ENCODE measurements at places on chromosomes 11 and 22. TPM values are rescaled to one million over a fixed set of nuclear protein-coding genes. Genes with fewer than 3 reads are reported as not detected.

Gene GLYAT
- not detected for total RNA-seq

Gene LRRC56
- total RNA-seq = 0.88 TPM

DNA sequence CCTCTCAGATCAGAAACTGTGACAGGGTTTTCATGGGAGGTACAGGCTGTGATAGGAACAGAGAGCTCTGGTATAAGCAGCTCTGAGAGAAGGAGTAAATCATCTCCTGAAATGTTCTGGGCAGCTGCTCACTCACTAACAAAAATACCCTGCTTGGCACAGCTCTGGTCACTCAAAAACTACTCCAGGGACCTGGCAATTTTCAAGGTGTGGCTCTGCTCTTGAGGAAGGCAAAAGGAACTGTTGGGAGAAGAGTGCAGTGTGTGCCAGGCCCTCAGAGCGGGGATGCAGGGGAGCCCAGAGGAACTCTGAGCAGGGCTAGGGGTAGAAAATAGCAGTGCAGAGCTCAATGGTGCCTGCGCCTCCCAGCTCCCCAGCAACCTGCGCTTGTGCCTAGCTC lies 180.5 kb upstream of the ZBED5 start:
- no peak for DNase-seq
- peaks cover 16% of the 10 kb centered on the region for H3K27me3 ChIP-seq
- no peak overlapping the region for H3K4me3 ChIP-seq
- no peaks in the 10 kb centered on the region for H3K4me1 ChIP-seq

DNA sequence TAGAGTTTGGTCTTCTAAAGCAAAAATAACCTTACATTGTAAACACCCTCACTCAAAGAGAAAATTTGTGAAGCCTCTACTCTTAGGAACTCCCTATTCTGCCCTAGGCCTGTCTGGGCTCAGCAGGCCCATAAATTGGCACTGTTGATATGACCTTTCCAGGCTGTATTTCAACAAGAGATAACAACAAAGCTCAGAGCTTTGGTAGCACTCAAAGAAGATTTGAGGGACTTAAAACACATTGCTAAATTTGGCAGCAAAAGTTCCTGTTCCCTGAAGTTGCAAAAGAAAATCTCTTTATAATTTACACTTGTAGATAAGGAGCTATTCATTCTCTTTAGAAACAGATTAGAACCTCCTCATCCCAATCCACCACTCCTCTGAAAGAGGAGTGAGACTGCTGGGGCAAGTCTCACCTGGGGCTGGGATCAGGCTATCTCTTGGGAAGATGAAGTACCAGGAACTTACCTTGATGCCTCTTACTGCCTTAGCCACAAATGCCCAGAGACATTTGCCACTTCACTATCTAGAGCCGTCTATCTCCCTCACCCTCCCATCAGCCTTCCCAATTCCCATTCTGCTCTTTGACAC lies 110.4 kb upstream of the AKIP1 start:
- no peak overlapping the region for H3K27ac ChIP-seq
- no peak overlapping the region for H3K4me3 ChIP-seq
- no peaks in the 10 kb centered on the region for H3K4me1 ChIP-seq
- no peaks in the 10 kb centered on the region for H3K36me3 ChIP-seq
- no peaks in the 10 kb centered on the region for H3K27me3 ChIP-seq

DNA sequence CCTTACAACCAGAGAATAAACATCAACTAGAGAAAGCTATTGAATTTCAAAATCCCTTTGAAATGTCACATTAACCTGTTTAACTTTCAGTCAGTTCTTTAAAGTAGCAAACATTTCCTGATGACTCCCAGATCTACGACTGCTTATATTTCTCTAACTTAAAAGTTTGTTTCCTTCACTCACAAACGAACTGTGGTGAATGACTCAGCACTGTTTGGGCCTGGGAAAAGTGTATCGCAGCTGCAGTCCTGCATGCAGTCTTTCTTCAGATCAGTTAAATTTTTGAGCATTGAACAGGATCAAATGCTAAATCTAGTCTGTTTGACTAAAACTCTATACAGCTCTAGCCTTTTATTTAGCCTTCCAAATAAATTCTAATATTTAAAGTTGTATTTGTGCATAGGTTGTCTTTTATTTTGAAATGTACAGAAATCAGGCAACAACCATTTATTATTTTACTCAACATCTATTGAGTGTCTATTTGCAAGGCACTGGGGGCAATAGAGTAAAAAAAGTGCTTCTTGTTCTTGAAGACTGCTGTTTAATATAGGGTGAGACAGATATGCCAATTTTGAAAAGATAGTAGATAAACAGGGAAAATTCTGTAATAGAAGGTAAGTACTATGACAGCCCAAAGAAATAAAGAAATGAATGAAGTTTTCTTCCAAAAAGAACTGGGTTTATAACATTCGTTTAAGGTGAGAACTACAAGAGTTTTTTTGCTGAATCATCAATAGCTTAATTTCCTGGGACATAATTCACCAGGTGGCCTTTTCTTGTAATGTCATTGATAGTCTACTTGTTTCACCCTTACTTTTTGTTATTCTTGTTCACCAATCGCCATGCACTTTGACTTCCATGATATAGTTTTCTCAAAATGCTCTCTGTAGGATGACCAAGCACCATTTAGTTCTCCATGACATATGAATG lies 235.4 kb downstream of the METTL15 start:
- peak; percentile 78 for DNase-seq
- H3K36me3 ChIP-seq = no peaks in the 10 kb centered on the region
- peaks cover 19% of the 10 kb centered on the region for H3K4me1 ChIP-seq
- no peaks in the 10 kb centered on the region for H3K27me3 ChIP-seq
- H3K27ac ChIP-seq = peak overlapping the region; percentile 79

DNA sequence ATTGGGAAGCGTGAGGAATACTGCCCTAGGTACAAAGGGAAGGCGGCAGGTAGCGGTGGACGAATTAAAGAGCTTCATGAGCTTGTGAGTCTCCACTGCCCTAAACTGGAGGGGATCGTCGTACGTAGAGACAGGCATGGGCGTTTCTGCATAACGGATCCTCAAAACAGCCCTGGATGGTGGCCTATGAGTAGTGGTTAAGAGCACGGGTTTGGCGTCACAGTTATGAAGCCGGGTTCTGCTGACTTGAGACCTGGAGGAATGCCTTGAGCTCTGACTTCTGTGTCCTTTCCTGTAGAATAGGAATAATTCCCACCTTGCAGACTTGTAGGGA lies 335 bp downstream of the TMEM138 start:
- peaks cover 39% of the 10 kb centered on the region for H3K36me3 ChIP-seq
- H3K27ac ChIP-seq = peak overlapping the region; percentile 96
- H3K4me1 ChIP-seq = peaks cover 47% of the 10 kb centered on the region
- peak overlapping the region; percentile 84 for H3K4me3 ChIP-seq
- no peaks in the 10 kb centered on the region for H3K27me3 ChIP-seq
- DNase-seq = peak; percentile 82

DNA sequence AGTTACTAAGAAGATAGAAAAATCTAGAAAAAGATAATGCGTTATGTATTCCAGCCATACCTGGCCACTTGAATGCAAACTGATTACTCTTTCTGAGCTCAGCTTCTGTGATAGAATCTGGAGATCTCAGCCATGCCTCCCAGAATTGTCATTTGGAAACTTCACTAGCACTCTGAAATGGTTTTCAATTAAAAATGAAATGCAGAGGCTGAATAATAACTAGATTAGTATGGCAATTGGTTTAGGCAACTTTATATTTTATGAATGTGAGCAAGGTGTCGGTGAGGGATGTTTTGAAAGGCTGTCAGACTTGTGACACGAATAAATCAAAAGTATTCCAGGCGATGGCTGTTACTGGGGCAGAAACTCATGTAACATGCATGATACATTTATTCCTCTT lies 128.8 kb upstream of the SORL1-AS1 start:
- H3K27me3 ChIP-seq = peaks cover 34% of the 10 kb centered on the region
- no peak for DNase-seq
- H3K27ac ChIP-seq = no peak overlapping the region
- no peak overlapping the region for H3K4me3 ChIP-seq
- H3K36me3 ChIP-seq = no peaks in the 10 kb centered on the region

Gene TREH
- total RNA-seq = not detected

Gene SELENOH
- total RNA-seq = 58.9 TPM

DNA sequence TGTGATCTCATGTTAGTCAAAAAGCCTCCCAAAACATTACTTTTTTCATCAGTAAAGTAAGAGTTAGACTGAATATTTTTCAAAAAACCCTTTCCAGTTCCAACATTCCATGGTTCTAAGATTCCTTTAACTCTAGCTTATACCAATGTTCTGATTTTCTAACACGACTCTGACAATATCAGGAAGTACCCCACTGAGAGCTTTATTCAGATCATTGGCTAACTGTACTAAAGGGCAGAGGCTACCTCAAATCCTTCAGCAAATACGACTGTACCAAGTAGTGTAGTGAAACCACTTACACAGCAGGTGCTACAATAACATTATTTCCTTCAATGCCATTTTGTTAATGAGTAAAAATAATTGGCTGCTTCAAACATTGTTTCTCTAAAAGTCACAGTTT lies 213.4 kb upstream of the PITPNB start:
- DNase-seq = no peak
- no peak overlapping the region for H3K4me3 ChIP-seq
- no peaks in the 10 kb centered on the region for H3K36me3 ChIP-seq
- no peaks in the 10 kb centered on the region for H3K27me3 ChIP-seq
- H3K27ac ChIP-seq = no peak overlapping the region
- peaks cover 6% of the 10 kb centered on the region for H3K4me1 ChIP-seq

DNA sequence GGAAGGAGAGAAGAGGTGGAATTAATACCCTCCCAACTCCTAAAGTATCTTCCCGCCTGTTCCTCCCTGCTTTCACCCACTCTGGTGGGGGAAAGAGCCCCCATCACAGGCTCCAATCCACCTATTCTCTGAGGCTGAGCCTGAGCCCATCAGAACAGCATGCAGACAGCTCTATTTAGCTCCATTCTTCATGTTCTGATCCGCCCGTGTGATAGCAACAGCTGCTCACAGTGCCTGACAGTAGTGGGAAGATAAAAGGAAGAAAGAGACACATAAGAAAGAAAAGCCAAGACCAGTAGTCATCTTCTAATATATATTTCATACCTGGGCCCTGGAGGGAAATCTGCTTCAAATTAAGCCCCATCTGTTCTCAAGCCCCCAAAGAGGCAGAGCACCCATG lies 80.3 kb upstream of the AKIP1 start:
- H3K4me3 ChIP-seq = no peak overlapping the region
- H3K27me3 ChIP-seq = no peaks in the 10 kb centered on the region
- peaks cover 47% of the 10 kb centered on the region for H3K4me1 ChIP-seq
- no peaks in the 10 kb centered on the region for H3K36me3 ChIP-seq

Gene OR51B4
- not detected for total RNA-seq

GRCh38 chr11:129323896-129324502 lies 51.6 kb upstream of the BARX2 start:
- DNase-seq = no peak
- peaks cover 7% of the 10 kb centered on the region for H3K4me1 ChIP-seq
- H3K4me3 ChIP-seq = peak overlapping the region; percentile 41

Gene HEPHL1
- total RNA-seq = not detected

- peak; percentile 63 for DNase-seq
- H3K4me3 ChIP-seq = no peak overlapping the region
- H3K4me1 ChIP-seq = no peaks in the 10 kb centered on the region
- H3K36me3 ChIP-seq = no peaks in the 10 kb centered on the region
Measured at GRCh38 chr22:23533328-23533762, 46.7 kb downstream of the IGLL1 start.

GRCh38 chr11:126194121-126194543 lies 17.3 kb downstream of the RPUSD4 start:
- peaks cover 22% of the 10 kb centered on the region for H3K36me3 ChIP-seq
- H3K4me1 ChIP-seq = no peaks in the 10 kb centered on the region
- H3K27me3 ChIP-seq = no peaks in the 10 kb centered on the region
- H3K4me3 ChIP-seq = no peak overlapping the region
- DNase-seq = peak; percentile 93

DNA sequence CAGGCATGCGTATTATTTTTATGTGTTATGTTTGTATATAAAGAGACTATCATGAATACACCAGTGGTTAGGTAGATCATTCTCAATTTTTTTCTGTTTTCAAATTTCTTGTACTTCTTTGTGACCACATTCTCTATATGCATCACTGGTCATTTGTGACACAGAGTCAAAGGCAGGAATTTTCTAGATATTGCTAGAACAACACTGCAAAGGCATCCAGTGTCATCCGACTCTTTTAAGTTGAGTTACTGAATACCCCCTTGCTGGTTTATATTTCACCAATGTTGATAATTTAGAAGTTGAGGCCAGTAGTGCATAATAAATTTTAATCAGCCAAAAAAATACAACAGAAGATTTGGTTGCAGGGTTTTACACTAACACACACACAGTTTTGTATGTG lies 351.8 kb downstream of the CASP12 start:
- no peaks in the 10 kb centered on the region for H3K27me3 ChIP-seq
- no peak overlapping the region for H3K4me3 ChIP-seq
- no peak for DNase-seq
- H3K36me3 ChIP-seq = no peaks in the 10 kb centered on the region
- no peaks in the 10 kb centered on the region for H3K4me1 ChIP-seq

Gene RAC2
- total RNA-seq = 13.6 TPM

Gene OR51B2
- total RNA-seq = not detected

DNA sequence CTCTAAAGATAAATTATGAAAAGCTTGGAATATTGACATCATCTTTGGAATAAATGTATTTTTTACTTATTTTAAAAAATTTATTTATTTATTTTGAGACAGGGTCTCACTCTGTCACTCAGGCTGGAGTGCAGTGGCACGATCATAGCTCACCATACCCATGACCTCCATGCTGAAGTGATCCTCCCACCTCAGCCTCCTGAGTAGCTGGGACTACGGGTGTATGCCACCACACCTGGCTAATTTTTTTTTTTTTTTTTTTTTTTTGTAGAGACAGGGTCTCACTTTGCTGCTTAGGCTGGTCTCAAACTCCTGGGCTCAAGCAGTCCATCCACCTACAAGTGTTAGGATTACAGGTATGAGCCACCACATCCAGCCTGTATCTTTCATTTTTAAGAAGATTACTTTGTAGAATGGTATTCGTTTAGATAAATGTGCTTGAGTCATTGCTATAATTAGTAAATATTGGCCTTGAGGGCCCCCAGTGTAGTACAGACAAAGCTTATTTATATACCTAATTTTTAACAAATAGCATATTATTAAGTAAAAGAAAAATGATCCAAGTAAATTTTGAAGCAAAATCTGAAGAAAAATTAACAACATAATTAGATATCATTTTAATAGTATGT lies 8.5 kb downstream of the SWAP70 start:
- no peak overlapping the region for H3K27ac ChIP-seq
- DNase-seq = no peak
- H3K4me1 ChIP-seq = peaks cover 2% of the 10 kb centered on the region
- H3K4me3 ChIP-seq = no peak overlapping the region
- no peaks in the 10 kb centered on the region for H3K27me3 ChIP-seq
- H3K36me3 ChIP-seq = peaks cover 3% of the 10 kb centered on the region
